ENCODE measurements at places on chromosomes 4 and X.

DNA sequence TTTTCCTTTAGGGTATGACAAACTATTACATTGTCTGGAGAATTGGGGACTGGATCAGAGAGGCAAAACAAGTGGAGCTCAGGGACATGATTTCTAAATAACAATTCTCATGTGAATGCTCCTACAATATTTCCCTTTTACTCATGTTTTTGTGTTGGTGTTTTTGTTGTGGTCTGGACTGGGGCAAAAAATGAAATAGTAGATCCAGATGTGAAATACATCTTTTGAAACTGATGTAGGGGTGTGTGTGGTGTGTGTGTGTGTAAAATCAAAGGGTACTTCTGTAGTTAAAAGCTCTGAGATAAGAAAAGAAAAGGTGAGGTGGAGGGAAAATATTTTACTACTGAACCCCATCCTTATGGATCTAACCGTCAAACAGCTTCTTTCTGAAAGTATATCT is 188.4 kb upstream of the RPL34 start:
- peak; percentile 76 for DNase-seq

GRCh38 chr4:5142726-5143125 is 91.4 kb downstream of the STK32B start:
- peak; percentile 18 for DNase-seq

DNA sequence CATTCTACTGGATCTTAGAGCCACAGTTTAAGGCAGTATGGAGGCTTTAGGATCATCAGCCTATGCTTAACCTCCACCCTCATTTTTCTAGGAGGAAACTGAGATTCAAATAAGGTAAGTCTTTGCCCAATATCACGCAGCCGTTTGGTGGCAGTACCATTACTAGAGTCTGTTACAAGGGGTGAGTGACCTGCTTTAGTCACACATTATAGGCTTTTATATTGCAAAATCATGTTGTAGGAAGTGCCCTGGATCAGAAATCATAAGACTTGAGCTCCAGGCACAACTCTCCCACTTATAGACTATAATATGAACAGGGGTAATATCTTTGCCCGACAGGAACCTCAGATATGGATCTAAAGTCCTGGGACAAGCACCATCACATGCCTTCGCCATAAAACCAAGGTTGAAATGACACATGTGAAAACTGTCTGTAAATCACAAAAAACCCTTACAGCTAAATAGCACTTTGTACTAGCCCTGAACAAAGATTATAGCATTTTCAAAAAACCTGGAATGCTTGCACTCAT is 19.2 kb downstream of the HPSE start:
- no peak for DNase-seq

DNA sequence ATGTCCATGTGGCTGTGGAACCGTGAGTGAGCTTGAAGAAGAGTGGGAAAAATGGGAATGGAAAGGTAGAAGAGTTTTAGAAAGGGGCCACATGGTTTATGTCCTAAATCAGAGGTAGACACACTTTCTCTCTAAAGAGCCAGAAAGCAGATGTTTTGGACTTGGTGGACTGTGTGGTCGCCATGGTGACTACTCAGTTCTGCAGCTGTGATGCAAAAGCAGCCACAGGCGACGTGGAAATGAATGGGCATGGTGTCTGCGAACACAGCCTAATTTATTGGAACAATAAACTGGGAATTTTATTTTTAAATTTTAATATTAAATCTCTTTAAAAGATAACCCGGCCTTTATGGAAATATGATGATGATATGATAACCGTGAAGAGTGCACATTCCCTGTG is 386.0 kb upstream of the FAT1 start:
- DNase-seq, result no peak

GRCh38 chr4:11038926-11039325 is 354.4 kb upstream of the CLNK start:
- DNase-seq, result no peak

DNA sequence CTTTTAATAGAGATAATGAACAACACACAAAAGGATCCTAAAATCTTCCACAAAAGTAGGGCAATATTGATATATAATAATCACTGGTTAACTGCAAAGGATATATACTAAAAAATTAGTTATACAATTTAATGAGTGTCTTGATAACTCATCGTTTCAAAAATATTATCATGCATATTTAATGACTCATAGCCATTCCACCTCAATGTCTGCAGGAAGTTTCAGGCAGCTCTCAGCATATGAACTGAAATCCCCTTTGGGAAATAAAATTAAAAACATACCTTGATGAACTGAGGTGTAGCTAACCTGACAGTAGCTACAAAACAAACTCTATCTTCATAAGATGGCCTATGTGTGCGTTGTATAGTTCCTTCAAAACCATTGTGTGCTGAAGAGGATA is 62.9 kb downstream of the TMEM165 start:
- DNase-seq, result no peak

GRCh38 chr4:94181815-94182214 is 25.9 kb upstream of the SMARCAD1 start:
- DNase-seq, result no peak

- no peak for DNase-seq
Observed at GRCh38 chrX:121851033-121851432, 803.6 kb downstream of the GLUD2 start.

DNA sequence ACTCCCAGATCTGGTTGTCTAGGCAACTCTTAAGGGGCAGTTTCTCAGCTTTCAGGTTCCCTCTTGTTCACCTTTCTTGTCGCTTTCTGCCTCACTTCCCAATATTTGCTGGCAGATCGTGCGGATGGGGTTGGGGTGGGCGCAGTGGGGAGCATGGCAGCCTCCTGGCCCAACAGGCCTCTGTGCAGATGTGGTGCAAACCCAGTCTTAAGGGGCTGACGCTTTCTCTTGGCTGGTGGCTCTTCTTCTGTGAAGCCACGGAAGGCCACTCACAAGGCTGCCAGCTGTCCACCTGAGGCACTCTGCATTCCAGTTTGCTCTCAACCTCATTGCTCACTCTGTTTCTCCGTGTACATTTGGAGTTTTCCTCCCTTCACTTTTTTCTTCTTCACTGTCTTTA is 61.7 kb downstream of the NBDY start:
- DNase-seq, result no peak

GRCh38 chrX:120380699-120381098 is 18.8 kb downstream of the ATP1B4 start:
- DNase-seq, result peak; percentile 52

- no peak for DNase-seq
Observed at GRCh38 chr4:164613256-164613655, 140.7 kb upstream of the SMIM31 start.

- DNase-seq, result peak; percentile 89
Observed at GRCh38 chr4:112057470-112057869, 87.8 kb upstream of the FAM241A start.

- no peak for DNase-seq
Observed at GRCh38 chrX:33138677-33139249, 72.6 kb downstream of the DMD start.

- DNase-seq, result no peak
Observed at GRCh38 chr4:172946503-172946902, 222.1 kb upstream of the GALNT7 start.

- no peak for DNase-seq
Observed at GRCh38 chr4:75434105-75434504, 80.1 kb downstream of the RCHY1 start.

- DNase-seq, result peak; percentile 51
Observed at GRCh38 chrX:137194164-137194563, 160.4 kb upstream of the GPR101 start.

DNA sequence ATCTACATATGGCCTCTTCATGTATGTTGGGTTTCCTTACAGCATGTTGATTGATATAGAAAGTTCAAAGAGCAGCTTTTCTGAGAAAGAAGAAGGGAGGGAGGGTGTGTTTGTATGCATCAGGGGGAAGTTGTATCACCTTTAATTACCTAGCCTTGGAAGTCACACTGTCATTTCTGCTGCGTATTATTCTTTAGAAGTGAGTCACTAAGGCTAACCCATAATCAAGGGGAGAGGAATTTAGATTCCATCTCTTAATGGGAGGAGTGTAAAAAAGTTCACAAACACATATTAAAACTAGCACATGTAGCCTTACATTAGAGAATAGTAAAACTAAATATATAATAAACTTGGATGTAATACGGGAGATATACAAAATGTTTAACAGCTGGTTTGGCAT is 86.5 kb upstream of the CBLL2 start:
- DNase-seq, result no peak

DNA sequence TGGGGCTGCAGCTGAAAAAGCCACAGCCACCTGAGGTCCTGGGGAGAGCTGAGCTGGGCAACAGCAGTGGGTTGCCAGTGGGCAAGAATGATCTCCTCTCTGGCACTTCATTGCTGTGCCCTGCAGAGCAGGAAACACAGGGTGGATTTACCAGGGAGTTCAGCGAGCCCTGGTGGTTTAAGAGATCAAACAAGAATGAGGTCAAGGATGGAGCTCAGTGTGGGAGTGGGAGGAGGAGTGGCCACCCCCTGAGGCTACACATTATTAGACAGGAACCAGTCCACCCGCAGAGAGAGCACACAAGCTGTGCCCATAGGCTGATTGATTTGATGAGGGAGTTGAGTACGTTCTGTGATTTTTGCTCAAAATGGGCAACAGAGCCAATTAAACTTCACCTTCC is 47.3 kb downstream of the FRMPD3 start:
- no peak for DNase-seq

DNA sequence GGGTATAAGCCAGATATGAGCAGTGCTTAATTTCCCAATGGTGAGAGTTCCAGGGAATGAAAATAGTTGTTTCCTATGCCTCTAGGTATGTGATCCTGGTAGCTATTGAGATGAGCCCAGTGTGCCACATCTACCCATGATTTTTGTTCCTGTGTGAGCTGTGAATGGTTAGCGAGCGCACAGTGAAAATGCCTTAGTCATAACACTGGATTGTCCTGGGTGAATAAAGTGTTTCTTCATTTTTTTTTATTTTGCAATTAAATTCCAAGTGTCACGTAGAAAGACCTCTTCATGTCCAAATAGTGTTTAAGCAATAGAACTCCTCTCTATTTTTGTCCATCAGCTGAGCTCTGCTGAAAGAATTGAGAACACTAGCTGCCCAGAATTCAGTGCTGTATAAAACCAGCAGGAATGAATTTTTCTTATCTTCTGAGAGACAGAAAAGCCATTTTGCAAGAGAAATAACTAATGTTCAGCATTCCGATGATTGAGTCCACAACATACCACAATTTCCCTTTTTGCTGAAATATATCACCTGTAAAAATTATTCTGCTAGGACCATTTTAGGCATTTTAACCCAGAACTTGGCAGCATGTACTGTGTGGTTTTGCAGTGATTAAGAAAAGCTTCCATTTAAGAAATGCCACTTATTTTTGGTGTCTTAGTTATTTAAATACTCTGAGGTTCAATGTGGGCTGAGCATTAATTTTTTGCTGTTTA is 5.6 kb downstream of the MAOA start:
- no peak for DNase-seq

GRCh38 chrX:18348047-18348446 is 6.4 kb downstream of the SCML2 start:
- DNase-seq, result no peak

GRCh38 chr4:163090997-163091684 is 75.5 kb downstream of the NAF1 start:
- no peak for DNase-seq

DNA sequence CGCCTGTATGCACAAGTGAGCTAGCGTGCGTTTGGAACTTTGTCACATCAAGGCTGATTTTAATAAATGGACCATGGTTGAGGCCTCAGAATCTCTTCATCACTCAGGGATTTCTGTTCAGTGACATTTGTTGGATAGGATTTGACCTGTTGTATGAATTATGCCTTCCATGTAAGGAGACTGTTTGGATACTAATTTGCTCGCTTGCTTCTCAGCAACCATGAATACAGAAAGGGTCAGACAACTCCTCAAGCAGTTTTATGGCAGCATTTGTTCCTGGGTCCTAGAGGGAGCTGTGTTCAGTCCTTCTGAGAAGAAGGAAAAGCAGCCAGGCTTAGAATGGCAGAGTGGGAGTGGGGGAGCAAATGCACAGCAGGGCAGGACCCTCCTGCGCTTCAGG is 269.7 kb upstream of the LCORL start:
- no peak for DNase-seq

GRCh38 chr4:103092245-103092644 is 7.4 kb downstream of the BDH2 start:
- no peak for DNase-seq

GRCh38 chrX:17104433-17104832 is 158.0 kb downstream of the REPS2 start:
- DNase-seq, result no peak

GRCh38 chr4:157014621-157015591 is 43.3 kb upstream of the PDGFC start:
- DNase-seq, result no peak

DNA sequence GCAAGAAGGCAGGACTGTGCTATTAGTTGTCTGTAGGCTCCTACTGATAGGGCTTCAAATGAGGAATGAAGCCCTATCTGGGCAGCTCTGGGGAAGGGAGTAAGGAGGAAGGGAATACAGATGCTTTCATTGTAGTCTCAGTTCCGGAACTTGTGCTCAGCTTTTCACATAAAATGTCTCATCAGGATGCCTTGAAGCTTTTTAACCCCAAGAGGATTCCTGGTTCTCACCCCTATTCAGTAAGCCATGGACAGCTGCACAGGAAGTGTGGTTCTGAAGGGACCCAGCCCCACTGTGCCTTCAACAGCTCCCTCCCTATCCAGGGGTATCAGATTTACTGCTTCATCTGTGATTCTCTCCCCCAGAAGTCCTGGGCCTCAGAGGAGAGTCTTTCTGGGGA is 5.0 kb downstream of the ARMCX5 start:
- no peak for DNase-seq

GRCh38 chrX:15838017-15838416 is 16.6 kb downstream of the AP1S2 start:
- peak; percentile 14 for DNase-seq

GRCh38 chr4:89419111-89419695 is 111.6 kb upstream of the GPRIN3 start:
- no peak for DNase-seq

- DNase-seq, result no peak
Observed at GRCh38 chr4:109295081-109295480, 7.4 kb downstream of the COL25A1 start.

DNA sequence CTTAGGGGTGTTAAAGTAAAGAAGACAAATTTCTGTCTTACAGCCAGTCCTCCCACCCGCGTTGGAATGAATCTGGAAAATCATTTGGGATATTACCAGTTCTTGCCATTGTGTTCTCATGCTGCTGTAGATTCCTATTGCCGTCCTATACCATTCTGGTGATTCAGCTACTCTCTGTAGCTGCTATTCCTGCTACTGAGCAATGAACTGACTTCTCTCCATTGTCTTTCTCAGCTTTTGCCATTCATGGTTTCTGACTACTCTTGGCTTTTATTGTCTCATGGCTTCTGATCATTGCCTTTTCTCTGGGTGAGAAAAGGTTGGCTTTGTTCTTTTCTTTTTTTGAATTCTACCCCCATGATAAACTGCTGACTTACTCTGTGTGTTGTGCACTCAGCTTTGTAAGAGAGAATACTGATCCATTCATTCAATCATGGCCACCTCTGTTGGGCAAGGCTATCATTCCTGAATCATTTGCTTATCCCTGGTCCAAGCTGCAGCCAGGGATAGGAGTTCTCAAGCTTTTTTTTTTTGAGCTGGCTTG is 27.7 kb upstream of the METAP1 start:
- no peak for DNase-seq

- no peak for DNase-seq
Observed at GRCh38 chr4:118032691-118033090, 1.6 kb upstream of the NDST3 start.

- DNase-seq, result no peak
Observed at GRCh38 chrX:123422875-123423274, 238.8 kb downstream of the GRIA3 start.

GRCh38 chr4:145481164-145481941 is at the start of gene SMAD1:
Gene SMAD1 (plus strand): TSS chr4:145481853. CDS start chr4:145514614, 32,761 bp downstream.
- no peak for DNase-seq

GRCh38 chrX:65706041-65706828 is 38.8 kb downstream of the MSN start:
- DNase-seq, result no peak

All from Jurkat, Clone E6-1 (cell line).